ENCODE measurements at places on chromosomes 2 and 18.

DNA sequence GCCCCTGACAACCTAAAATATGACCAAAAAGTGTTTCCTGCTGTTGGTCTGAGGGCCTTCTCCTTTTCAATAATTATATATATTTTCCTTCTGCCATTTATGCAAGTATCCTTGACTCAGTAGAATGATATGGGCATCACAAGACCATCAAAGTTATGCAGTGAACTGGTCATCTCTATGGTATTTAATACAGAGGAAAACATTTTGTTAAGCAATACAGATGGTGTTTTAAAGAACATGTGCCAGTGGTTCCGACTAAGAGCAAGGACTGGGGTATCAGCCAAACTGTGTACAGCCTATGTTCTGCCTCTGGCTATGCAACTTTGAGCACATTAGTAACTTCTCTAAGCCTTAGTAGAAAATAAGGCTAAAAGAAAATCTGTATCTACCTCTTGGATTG lies 179.0 kb downstream of the TRABD2A start:
- DNase-seq: no peak

GRCh38 chr2:31054842-31055388 lies 83.3 kb downstream of the GALNT14 start:
- DNase-seq: no peak

DNA sequence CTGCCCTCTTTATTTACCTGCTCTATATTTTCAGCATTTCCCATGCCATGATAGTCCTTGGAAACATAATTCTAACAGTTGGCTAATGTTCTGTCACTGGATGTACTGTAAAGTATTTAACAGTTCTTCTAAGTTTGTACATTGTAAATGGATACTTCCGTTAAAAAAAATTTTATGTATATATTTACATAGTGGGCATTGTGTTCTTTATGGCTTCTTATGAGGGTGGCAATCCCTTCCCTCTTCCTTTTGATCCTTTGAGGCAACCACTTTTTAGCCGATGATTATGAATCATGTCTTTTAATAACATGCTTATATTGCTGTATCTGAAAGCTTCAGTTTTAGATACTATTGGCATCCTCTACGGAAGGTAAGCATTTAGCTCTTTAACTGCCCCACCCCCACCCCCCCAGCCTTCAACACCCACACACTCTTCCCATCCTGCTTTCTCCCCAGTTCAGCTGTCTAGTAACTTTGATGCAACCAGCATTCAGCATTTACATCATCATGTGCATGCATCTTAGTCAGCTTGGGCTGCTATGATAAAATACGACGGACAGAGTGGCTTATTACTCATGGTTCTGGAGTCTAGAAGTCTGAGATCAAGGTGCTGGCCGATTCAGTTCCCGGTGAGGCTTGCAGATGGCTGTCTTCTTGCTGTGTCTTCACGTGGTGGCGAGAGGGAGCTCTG lies 21.0 kb upstream of the EDAR start:
- no peak for DNase-seq

GRCh38 chr2:99840831-99841230 lies 301.6 kb downstream of the AFF3 start:
- no peak for DNase-seq

DNA sequence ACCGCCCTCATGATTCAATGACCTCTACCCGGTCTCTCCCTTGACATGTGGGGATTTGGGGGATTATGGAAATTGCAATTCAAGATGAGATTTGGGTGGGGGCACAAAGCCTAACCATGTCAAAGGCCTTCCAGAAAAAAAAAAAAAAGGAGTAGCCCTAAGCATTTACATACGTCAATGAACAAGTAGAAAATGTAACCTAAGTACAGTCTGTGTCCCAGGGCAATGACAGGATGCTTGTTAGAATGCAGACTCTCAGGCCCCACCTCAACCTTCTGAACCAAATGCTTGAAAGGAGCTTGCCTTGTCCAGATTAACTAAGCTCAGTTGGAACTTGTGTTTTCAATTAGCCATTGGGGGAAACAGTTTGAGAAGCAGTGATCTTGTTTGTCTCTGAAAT lies 802.1 kb downstream of the CPS1 start:
- no peak for DNase-seq

GRCh38 chr18:10315522-10315921 lies 138.9 kb upstream of the APCDD1 start:
- DNase-seq: no peak

GRCh38 chr2:109690457-109690821 lies 76.3 kb downstream of the SOWAHC start:
- no peak for DNase-seq

DNA sequence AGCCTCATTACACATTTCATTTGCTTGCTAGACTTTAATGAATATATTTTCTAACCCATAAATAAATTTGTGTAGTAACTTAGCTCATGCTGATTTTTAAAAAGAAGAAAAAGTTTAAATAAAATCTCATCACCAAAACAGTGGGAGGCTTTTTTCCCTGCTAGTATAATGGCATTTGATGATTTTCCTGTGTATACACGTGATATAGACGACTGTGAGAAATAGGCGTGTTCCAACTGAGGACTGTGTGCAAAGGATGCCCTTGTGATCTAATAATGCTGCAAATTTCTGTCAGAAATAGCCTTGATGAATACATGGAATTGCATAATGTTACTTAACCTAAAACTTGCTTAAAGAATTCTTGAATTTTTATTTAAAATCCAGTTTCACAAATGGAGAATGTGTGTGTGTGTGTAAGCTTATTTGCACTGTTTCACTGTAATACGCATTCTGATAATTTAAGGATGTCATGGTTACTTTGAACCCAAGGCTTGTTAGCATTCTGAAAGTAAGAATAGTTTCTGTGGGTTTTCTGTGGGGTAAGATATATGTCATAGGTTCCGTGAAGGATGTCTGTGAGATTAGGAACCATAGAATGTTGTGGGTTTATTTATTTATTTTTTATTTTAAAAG lies 178.0 kb downstream of the DLGAP1 start:
- DNase-seq: no peak

GRCh38 chr2:215879977-215880940 lies 133.1 kb downstream of the MREG start:
- no peak for DNase-seq

DNA sequence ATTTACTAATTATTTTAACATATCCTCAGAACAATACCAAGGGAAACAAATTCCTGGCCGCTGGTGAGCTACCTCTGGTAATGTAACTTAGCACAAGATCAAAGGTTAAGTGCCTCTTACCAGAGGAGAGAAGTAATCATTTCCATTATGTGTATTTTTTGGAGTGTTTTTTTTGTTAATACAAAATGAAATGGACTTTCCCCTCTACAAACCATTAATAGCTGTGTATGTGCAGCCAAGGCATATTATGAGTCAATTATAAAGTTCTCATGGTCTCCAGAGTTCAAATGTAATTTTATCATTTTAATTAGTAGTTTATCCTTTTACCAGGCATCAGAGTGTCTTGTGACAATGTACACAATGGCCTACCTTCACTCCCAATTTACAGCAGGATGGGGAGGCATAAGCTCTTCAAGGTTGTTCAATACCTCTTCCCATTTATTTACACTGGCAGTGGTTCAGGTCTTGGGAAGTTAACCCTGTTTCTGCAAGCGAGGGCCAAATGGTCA lies 242.2 kb downstream of the TGIF1 start:
- no peak for DNase-seq

DNA sequence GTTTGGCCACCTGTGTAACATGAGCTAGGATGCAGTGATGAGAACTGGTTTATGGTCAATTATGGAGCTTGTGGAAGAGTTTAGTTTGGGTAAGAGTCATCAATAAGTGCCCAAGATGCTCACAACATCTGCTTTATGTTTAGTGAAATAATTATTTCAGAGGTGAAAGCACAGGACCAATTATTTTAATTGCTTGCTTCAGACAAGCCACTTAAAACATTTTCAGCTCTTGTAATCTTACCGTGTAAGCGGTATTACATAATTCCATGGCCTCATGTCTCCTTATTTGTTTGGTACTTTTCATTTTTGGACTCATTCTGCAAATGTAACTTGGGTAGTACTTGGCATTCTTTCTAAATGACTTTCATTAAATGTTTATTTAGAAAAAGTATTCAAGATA lies 5.4 kb downstream of the B3GNT2 start:
- no peak for DNase-seq

DNA sequence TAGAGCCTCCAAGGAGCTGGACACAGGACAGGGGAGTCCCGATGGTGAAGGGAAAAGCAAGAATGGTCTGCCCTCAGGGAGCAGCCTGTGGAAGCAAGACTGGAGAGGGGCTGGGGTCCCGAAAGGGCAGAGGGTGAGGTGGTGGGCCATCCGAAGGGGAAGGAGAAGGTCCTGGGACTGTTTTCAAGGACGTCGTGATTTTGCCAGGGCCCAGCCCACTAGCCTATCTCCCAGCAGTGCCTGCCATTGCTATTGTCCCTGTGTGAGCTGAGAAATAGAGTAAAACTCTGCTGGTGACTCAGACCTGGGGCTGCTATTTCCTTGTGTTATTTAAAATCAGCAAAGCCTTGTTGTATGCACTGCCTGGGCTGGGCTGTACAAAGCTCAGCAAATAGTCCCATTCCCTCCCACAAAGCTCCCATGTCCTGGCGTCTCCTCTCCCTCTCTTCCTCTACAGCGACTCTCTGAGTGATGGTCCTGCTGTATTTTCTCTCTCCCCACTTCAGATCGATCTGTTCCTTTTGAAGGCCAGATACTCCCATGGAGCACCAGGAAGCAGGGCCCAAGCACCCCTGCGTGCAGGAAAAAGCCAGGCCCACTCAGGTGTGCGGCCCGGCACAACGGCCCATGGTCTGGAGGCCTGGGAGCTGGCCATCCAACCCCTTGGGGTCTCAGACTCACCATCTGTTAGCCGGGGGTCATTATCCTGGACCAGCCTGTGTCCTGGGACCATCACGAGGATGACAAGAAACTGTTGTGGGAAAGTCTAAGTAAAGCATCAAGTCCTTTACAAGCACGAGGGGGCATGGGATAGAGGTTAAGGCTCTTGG lies 65.0 kb upstream of the OTOF start:
- DNase-seq: no peak

Data from bone marrow (tissue), 2 donors.